ENCODE measurements at places on chromosomes 2 and 18.

DNA sequence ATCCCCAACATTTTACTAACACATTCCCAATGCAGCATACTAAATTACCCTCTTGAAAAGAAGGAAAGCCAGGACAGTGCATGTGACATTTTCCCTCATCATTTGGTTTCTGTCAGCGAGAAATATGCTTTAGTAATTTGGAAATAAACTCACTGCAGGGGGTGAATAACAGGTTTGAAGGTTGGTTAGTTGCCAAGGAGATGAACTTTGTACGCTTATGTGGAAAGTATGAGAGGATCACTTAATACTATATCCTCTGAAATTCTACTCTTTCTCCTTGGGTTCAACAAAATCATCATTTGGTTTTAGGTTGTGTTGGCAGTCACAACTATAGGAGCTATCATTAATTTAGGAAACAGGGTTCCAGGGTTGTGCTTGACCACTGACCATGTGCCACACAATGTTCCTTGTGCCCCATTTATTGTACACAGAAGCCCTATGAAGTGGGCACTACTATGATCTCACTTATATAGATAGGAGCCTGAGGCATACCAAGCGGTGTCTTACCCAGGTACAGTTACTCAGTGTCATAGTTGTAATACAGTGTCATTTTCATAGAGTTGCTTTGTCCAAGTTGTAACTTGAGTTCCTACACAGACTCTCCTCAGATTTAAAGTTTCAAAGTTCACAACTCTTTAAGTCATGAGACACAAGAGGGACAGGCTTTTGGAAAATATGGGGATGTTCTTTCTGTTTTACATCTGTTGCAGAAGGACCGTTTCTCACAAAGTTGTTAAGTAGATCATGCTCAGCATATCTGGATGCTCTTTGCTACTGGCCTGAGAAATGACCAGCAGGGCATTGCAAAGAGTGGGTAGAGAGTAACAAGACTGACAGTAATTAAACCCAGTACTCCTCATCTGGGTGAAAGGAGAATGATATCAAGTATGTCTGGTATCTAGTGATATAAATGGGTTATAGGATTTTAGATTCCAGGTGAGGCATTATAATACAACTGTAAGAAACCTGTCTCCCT lies 91.8 kb downstream of the MAP4K4 start:
- DNase-seq = no peak

- no peak for DNase-seq
Measured at GRCh38 chr2:6683516-6683915, 182.2 kb downstream of the CMPK2 start.

- DNase-seq = no peak
Measured at GRCh38 chr18:13245481-13246000, 27.0 kb downstream of the LDLRAD4 start.

- no peak for DNase-seq
Measured at GRCh38 chr2:173150963-173151362, 75.3 kb downstream of the MAP3K20 start.

GRCh38 chr2:68909793-68910674 lies 38.8 kb upstream of the BMP10 start:
- peak; percentile 20 for DNase-seq

DNA sequence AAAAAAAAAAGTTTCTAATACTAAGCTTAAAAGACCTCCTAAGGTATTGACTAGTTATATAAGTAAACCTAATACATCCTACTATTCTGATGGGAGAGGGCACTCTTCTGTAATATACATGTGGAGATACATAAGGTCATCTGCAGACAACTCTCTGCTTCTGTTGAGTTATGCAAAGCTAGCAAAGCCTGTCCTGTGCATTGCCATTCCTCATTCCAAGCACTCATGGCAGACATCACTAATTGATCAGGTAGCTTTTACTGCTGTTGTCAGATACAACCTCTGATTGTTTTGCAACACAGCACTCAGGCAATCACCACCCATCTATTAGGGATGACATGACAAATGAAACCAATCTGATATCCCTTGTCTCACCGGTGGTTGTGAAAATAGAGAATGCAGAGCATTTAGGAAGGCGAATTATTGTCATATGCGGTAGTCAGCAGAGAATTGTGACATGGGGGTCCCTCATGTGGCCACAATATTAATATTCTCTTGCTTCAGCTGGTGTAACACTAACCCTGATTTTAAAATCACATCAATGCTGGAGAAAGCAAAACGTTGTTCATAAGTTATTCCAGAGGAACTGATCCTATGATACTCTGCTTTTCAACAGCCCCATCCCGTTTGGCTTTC lies 416.5 kb upstream of the GYPC start:
- no peak for DNase-seq

GRCh38 chr2:98948956-98949739 lies 13.1 kb upstream of the CRACDL start:
- no peak for DNase-seq

Data from T-helper 2 cell (primary cell).